ENCODE measurements at places on chromosomes 2 and 18.
A peak's percentile ranks its signal among the peaks of the same experiment; 100 is the strongest.

GRCh38 chr18:13359210-13359609 lies 140.7 kb downstream of the LDLRAD4 start:
- DNase-seq: no peak

GRCh38 chr2:125264453-125264852 lies 1239.4 kb downstream of the CNTNAP5 start:
- DNase-seq: no peak

- no peak for DNase-seq
Measured at GRCh38 chr18:56330366-56331110, 307.9 kb downstream of the TXNL1 start.

- no peak for DNase-seq
Measured at GRCh38 chr2:223786943-223787342, 50.4 kb downstream of the AP1S3 start.

- DNase-seq: no peak
Measured at GRCh38 chr2:20925265-20925889, 102.5 kb upstream of the LDAH start.

DNA sequence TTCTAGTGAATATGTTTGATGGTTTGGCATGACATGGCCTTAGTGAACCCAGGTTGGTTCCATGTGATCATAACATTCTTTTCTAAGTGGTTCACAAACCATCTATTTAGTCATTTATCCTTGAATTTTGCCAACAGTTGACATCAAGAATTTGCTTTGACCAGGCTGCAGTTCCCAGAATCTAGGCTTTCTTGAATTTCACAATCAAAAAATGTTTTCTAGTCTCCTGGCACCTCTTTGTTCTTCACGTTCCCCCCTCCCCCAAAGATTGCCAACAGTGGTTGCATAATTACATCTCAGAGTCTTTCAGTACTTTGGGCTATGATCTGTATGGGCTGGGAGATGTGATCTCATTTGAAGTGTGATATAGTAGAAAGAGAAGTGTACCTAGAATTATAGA lies 124.0 kb downstream of the GATA6 start:
- no peak for DNase-seq

DNA sequence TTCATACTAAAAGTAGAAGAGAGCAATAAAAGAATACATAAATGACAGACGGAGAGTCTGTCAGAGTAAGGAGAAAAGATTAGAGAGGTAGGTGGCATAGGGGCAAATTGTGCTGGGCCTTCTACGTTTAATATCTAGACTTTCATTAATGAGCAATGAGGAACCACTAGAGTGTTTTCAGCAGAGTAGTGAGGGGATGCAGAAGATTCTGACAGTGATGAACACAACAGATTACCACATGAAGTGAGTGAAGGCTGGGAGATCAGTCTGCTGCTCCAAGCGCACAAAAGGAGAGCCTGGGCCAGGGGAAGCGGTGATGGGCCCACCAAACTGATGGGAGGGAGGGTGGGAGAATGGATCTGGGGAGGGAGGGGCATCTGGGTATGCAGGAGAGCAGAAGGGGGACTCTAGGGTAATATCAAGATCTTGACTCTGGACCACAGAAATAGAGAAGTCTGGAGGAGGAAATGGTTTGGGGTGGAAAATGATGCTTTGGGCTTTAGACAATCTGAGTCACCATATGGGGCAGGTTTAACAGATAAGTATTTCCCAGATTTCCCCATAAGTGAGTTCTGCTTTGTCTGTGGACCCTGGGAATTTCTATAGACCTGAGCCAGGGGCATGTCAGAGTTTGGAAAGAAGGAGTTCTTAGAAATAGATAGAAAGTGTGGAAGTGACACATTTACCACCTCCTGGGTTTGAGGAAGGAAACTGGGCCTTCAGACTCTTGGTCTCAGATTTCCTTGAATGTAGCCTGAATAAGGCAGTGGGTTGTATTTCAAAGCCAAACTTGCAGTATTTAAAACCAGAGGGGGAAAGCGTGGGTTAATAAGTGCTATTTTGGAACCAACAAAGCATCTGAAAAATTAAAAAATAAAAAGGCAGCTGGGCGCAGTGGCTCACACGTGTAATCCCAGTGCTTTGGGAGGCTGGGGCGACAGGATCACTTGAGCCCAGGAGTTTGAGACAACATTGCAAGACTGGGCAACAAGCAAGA lies 15.0 kb upstream of the IL1A start:
- DNase-seq: peak; percentile 24

- DNase-seq: no peak
Measured at GRCh38 chr2:10497797-10498251, 49.7 kb upstream of the ODC1 start.

GRCh38 chr18:48007955-48008701 lies 77.7 kb upstream of the SMAD2 start:
- no peak for DNase-seq

GRCh38 chr2:238927746-238928519 lies 80.0 kb downstream of the TWIST2 start:
- no peak for DNase-seq

- DNase-seq: no peak
Measured at GRCh38 chr2:238688193-238689153, 159.4 kb upstream of the TWIST2 start.

GRCh38 chr2:109188496-109188890 lies 59.5 kb downstream of the SH3RF3 start:
- no peak for DNase-seq

DNA sequence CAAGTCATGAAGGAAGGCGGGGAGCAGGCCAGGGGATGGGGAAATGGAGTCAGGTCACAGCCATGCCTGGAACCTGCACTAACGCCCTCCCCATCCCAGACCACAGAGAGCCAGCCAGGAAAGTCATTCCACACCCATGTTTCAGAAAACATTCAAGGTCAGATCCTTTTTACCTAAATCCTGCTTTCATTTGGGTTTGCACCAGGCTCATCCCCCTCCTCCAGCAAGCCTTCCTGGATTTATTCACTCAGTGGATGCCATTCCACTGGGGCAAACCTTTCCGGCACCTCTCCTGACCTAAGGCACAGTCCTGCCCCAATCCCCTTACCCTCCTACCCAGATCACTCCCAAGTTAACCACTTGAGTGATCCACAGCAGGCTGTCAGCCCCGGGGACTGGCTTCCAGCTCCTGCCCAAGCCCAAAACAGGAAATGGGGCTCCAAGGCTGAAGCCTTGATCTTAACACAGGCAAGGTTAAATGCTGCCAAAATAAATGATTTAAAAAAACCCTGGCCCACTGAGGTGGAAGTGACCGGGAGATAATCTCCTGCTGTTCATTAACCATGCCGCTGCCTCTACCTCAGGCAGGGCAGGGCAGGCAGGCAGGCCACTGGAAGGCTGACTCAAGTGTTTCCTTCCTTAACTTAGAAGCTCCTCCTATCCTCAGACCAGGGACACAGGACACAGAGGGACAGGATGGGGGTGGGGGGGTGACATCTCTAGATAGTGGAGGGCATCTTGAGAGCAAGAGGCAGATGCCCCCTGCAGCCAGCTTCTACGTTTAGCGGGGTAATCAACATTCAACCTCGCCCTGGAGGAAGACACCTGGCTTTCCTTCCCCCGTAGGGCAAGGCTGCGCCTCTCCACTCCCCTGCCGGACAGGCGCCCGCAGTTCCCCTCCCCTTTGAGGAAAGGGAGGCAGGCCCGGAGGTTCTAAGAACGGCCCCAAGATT lies 1.4 kb downstream of the RAB11FIP5 start:
- DNase-seq: no peak

GRCh38 chr2:109407276-109408042 lies 206.3 kb downstream of the SEPTIN10 start:
- no peak for DNase-seq

- DNase-seq: no peak
Measured at GRCh38 chr2:172724724-172725123, 10.9 kb upstream of the RAPGEF4 start.

GRCh38 chr18:74276609-74277008 lies 15.2 kb downstream of the CYB5A start:
- no peak for DNase-seq

DNA sequence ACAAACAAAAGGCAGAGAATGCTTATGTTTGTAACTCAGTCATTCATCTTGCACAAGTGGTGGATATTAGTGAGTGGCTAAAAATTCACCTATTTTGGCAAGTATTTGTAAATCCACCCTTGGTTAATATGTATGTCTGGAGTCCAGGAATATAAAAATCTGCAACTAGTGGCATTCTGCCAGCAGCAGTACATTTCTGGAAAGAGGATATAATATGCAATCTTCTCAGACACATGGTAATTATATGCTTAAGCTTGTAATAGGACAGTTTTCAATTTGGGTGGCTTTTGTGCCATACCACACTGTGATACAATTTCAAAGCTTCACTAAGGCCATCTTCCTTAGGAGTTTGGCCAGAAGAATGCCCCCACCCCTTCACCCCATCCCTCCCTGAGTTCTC lies 693.3 kb downstream of the MBD2 start:
- DNase-seq: no peak

DNA sequence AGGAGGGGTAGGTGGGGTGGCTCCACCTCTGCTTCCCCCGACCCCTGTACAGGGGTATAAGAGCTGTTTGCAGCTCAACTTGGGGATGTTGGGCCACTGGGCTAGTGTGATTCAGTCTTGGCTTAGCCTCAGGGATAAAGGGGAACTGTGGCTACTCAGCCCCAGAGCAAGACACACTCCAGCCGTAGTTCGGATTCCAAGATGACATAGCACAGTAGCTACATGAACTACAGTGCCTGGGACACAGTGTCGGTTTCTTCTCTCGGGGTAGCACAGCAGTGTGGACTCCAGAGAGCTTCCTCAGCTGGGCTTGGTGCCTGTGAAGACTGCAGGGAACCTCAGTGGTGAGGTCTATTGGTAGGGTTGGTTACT lies 21.1 kb downstream of the CARF start:
- no peak for DNase-seq

Measured in pons (tissue), 1 donor.